ENCODE measurements at places on chromosomes 16 and 17.

DNA sequence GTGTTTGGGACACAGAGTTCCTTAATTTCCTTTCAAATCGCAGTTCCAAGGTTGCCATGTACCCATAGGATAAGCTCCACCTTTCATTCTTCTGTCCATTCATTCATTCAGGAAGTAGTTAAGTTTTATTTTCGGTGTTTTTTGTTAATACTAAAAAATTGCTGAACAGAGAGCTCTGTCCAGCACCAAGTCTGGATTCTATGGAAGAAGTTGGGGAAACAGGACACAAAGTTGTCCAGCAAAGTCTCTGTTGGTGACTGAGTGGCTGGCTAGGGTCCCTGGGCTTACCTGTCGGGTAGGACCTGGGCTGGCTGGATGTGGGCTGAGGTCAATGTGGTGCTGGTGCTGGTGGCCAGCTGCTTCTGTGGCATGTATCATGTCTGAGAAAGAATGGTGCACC is 17.6 kb upstream of the CCL2 start:
- DNase-seq = no peak

DNA sequence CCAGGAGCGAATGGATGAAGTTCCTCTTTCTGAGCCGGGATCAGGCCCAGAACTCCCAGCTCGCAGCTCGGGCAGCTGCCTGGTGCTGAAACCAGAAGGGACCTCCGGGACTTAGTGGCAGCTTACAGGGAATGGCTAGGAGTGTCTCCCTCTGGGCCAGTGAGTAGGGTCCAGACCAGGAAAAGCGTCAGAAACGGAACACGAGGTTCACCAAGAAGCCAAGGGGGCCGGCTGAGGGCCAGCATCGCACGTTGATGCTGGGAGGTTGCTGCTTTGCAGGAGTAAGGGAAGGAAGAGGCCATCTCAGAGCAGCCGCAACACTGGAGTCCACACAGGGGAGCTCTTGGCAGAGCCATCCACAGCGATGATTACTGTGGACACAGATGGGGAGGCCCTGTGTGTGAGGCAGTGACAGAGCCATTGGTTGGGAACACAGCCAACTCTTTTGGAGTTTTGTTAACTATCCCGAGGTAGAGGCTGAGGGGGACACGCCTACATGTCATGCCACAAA is 74.0 kb upstream of the CREBBP start:
- DNase-seq = no peak

DNA sequence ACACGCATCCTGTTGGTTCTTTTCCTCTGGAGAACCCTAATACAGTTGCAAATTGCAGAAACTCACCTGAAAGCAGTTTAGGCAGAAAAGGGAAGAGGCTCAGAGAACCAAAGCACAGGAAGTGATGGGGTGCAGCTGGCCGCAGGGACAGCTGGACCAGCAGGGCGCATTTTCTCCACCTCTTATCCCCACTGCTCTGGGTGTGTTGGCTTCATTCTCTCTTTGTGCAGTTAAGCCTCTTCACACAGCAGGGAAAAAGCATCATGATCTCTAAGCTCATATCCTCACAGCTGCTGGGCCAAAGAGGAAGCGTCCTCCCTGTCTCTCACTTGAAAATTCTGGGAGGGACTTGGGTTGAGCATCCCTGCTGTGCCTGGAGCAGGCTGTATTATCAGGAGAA is 20.0 kb upstream of the LRRC75A start:
- DNase-seq = no peak

- no peak for DNase-seq
Observed at GRCh38 chr17:144936-145670, 7.7 kb downstream of the SCGB1C2 start.

- DNase-seq = no peak
Observed at GRCh38 chr17:61410141-61411010, 10.7 kb downstream of the TBX2 start.

- DNase-seq = no peak
Observed at GRCh38 chr17:19019041-19019941, 14.7 kb upstream of the FAM83G start.

DNA sequence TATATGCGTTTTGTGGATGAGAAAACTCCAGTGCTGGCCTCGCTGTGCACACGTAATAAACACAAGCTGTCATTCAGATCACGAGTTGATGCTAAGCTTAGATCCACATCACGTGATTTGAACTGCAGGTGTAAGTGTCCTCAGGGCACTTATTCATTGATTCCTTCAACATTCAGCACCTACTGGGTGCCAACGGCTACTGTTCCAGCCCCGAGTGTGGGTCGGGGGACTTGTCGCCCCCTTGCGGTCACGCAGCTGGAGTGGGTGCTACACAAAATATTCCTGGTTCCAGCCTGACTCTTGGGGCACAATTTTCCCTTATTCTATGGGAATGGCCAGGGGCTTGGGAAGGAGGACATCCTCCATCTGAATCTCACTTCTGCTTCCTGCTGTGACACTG is 29.9 kb upstream of the GINS2 start:
- DNase-seq = no peak

- DNase-seq = no peak
Observed at GRCh38 chr17:21095735-21096134, 31.0 kb upstream of the DHRS7B start.

DNA sequence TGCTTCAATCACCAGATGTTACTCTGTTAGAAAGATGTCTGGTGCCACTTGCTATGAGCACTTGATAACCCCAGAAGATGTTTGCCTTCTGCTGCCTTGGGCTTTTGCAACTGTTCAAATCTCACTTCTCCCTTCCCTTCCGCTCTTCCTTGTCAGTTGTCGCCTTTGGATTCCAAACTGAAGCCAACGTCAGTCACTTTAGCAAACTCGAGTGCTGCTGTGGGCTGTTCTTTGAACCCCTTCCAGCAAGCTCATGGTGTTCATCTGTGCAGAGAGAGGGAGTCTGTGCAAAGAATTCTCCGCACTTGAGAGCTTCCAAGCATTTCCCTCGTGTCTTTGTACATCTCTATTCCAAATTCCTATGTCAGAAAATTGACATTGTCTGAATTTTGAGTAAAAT is 879.4 kb downstream of the CDH11 start:
- no peak for DNase-seq

DNA sequence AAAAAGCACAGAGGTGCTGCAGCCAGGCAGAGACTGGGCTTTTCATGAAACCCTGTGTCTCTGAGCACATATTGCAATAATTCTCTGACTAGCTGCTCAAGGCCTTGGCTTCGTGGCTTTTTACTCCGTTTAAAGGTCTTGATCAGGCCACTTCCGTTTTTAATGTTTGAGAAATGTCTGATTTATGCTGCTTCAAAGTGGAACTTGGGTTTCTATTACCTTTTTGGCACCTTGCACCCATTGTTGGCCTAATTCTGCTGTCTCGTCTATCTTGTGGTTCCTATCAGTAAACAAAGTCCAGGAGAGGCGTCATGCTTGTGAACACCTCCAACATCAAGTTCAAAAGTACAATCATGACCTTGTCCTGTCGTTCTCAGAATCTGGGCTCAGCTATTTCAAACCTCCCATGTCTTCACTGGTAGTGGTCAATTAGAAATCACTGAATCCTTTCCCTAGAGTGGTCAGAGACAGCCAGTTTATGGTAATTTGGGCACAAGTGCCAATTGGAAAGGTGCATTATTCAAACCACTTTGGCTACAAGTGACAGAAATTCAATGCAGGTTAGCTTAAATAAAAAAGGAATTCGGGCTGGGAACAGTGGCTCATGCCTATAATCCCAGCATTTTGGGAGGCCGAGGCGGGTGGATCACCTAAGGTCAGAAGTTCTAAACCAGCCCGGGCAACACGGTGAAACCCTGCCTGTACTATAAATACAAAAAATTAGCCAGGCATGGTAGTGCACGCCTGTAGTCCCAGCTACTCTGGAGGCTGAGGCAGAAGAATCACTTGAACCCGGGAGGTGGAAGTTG is 33.3 kb upstream of the METTL9 start:
- DNase-seq = no peak

- DNase-seq = no peak
Observed at GRCh38 chr16:17944345-17944744, 392.2 kb downstream of the NPIPA8 start.

GRCh38 chr16:72552654-72553053 is 380.7 kb upstream of the PMFBP1 start:
- DNase-seq = no peak

GRCh38 chr16:19860166-19861041 is 24.2 kb downstream of the GPRC5B start:
- no peak for DNase-seq

DNA sequence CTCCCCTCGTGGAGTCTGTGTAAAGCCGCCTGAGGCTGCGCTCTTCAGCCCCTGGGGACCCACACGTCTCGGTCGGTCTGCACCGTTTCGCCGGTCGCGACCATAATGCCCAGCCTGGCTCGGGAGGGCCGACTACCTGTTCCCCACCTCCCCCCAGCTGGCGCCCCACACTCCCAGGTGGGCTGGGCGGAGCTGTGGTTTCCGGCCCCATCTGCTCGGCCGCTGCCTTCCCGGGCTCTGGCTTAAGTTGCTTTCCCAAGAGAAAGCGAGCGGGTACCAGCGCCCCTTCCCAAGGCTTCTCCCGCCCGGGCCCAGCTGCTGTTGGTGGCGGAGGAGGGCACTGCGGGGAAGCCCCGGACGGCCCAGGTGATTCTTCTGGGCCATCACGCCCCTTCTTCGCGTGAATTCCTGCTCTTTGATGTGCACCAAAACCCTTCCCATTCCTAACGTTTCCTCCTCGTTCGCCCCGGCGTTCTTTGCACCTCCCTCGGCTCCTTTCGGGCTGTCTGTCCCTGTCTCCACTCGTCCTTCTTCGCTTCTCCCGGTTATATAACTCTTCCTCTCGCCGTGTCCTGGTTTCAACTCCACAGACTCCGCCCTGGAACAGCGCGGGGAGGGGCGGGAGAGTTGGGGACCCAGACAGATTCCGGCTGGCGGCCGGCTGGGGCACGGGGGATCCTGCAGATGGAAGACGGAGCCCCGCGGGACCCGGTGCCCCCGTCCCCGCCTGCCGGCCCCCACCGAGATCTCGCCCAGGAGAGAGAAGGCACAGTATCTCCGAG is 2.0 kb downstream of the KDM6B start:
- DNase-seq = no peak

GRCh38 chr17:39194089-39194984 is 3.1 kb downstream of the CACNB1 start:
- no peak for DNase-seq

- no peak for DNase-seq
Observed at GRCh38 chr16:19696961-19697360, 21.1 kb downstream of the KNOP1 start.

Data from stimulated activated CD8-positive, alpha-beta memory T cell treated with anti-CD3 and anti-CD28 coated beads, Interleukin-4, amount 100 ng/mL, for 4 hours (primary cell).